Lower leg skin (tissue), 4 donors: ENCODE measurements at places on chromosomes 5 and 9.

DNA sequence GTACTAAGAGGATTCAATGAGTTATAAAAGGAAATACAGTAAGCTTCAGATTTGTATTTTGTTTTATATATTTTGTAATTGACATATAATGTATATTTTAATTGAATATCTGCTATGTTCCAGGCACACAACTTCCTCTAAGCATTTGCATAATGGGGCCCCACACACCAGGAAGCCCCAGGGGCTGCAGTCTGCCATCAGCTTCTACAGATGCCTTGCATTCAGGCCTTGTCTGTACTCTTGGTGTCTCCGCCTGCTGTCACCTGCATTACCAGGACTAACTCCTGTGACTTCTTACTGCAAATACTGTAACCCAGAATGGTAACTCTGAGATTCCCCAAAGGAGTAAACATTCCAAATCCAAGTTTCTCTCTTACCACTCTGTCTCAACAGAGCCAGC lies 20.6 kb downstream of the ARL15 start:
- no peak for DNase-seq

DNA sequence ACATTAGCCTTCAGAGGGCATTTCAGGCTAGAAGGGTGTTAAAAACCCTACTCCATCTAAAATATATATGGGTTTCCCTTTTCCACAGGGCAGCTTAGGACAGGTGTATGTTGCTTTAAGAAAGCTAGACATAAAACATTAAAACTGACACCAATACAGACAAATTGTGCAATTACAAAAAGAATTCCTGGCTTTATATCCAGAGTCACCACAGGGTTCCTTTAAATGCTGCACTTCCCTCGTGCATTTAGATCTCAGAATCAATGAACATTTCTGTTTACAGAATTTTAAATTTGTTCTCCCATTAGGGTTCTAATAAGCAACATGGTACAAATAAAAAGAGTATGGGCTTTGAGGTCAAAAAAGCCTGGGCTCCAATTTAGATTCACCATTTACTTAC lies 170.2 kb downstream of the MAPKAP1 start:
- no peak for DNase-seq

DNA sequence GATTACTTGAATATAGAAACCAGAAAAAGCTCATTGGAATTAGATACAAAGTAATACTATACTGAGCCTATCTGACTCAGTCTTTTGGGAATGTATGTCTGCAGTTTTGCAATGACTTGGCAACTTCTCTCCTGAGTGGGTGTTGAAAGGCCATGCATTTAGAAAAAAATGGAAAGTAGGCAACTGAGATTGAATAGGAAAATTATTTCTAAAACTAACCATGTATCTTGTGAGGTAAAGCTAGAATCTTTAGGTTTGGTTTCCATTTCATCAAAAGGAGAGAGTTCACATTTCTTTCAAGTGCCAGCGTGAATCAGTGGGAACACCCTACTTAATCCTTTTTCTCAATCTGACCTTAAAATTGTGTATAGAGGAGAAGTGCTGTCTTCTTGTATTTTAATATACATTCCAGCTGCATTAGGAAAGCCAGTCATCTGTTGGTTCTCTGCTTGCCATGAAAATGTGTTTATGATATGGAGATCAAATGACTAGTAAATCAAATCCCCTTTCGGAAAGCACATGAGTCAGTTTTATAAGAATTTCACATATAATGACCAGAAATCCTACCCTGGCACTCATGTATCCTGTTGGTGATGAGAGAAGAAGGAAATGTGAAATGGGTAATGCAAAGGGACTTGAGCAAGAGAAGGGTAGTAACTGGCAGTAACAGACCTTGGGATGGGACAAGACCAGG lies 30.4 kb downstream of the NFX1 start:
- DNase-seq, result no peak

DNA sequence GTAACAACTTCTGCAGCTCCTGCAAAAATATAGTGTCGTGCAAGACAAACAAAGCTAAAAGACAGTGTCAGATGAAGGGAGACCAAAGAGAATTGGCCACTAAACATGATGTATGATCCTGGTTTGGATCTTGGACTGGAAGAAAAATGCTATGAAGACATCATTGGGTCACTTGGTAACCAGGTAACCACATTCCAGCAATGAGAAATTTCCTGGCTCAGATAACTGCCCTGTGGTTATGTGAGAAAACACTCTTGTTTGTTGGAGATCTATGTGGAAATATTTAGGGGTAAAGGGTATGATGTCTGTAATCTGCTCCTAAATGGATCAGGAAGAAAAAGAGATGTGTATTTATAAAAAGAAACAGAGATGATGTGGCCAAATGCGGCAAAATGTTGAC lies 45.5 kb upstream of the ANKRD33B start:
- no peak for DNase-seq

DNA sequence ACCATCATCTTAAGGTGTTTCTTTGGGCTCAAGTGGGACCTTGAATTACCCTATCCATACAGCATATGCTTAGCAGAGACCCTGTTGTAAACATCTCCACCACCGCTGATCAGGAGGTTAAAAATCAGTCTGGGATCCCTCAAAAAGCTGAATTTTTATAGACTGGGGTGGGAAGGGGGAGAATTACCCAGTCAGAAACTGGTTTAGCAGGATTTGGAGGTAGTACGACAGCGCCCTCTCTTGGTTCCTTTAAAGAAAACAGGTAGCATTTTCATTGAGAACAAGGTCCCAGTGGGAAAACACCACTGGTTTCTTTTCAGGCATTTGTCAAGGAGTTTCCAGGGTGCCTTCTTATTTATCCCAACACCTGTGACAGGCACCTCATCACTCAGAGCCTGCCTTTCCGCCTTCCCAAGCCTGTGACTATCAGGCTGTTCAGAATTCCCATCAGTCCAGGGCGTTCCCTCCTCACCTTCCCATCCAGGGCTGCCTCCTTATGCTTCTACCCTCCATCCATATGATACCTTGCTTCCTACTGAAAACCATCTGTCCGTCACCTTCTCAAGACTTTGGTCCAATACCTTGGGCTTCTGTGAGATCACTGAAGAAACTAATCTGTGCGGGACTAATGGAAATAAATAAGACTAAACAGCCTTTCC lies 203.8 kb upstream of the RAI14 start:
- DNase-seq, result no peak

DNA sequence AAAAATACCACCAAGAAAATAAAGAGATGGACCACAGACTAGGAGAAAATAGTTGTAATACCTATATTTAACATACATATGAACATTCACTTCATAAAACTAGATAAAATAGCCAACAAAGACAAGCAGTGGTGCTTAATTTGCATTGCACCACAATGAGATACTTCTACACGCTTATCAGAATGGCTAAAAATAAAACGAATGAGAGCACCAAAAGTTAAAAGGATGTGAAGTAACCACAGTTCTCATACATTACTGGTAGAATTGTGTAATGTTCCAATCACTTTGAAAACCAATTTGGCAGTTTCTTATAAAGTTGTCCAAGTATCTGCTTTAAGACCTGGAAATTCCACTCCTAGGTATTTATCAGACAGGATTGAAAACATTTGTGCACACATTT lies 198.9 kb upstream of the SGCD start:
- no peak for DNase-seq

DNA sequence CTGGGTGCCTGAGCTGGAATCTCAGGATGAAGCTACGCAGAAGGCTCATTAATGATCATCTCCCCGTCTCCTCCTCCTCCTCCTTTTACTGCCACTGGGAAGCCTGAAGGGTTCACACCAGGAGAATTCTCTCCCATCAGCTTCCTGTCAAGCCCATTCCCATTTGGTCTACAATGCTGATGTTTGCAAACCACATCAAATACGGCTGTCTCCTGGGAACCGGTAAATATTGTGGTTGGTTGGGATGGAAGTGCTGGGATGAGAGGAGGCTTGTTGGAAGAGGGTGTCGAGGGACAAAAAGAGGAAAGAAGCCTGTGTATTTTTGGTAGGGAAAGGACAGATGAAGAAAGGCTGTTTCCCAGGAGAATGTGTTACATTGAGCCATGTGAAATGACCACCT lies 13.2 kb upstream of the S1PR3 start:
- peak; percentile 45 for DNase-seq

- no peak for DNase-seq
These were observed 187.6 kb downstream of the CETN3 start for GRCh38 chr5:90221951-90222350.

DNA sequence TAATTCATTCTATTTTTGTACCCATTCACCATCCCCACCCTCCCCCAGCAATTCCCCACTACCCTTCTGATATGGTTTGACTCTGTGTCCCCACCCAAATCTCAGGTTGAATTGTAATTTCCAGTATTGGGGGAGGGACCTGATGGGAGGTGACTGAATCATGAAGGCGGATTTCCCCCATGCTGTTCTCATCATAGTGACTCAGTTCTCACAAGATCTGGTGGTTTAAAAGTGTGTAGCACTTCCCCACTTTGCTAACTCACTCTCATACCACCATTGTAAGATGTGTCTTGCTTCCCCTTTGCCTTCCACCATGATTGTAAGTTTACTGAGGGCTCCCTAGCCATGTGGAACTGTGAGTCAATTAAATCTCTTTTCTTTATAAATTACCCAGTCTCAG lies 25.9 kb upstream of the TESK1 start:
- DNase-seq, result no peak

GRCh38 chr5:96243203-96243602 lies 189.8 kb downstream of the PCSK1 start:
- no peak for DNase-seq

GRCh38 chr9:4010309-4010708 lies 289.6 kb downstream of the GLIS3 start:
- DNase-seq, result no peak

GRCh38 chr9:34310215-34310614 lies 18.9 kb downstream of the KIF24 start:
- no peak for DNase-seq

DNA sequence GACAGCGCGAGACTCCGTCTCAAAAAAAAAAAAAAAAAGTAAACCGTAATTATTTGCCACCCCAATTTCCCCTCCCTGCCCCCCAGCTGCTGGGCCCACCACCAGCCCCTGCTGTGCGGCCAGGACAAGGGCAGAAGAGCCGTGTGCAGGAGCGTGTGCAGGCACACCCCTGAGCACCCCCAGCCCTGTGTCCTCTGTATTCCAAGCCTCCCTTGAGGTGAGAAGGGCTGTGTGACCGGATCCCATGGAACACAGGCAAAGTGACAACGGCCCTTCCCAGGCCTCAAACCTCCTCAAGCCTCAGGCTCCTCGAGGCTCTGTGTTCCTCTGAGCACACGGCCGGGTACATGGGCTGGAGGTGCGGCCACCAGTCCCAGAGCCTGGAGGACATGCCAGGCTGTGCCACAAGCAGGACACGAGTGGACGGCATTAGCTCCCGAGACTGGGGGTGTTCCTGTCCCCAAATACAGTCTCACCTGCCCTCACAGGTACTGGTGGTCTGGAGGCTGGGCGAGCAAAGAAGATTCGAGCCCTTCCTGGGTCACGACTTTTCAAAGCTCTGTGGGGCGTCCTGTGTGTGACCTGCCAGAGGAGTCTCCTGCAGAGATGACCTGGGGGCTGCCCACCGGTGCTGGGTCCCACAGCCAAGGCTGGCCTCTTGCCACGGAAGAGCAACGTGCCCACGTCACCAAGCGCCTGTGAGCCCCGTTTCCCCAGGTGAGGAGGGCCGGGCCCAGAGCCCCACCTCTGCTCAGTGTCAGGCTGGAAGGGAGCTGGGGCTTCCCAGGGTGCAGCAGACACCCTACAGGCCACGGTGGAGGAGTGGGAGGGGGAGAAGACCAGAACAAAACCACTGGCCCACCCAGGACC lies 47.1 kb upstream of the SIMC1 start:
- DNase-seq, result no peak

DNA sequence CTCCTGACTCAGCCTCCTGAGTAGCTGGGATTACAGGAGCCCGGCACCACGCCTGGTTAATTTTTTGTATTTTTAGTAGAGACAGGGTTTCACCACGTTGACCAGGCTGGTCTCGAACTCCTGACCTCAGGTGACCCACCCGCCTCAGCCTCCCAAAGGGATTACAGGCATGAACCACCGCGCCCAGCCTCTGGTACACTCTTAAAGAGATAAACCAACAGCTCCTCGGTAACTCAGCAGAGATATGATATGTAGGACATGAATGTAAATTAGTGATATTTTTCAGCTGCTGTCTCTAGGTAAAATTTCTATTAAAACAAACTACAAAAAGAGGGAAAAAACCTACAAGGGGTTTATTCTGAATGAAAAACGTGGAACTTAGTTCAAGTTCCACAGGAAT lies 42.8 kb upstream of the HK3 start:
- no peak for DNase-seq

DNA sequence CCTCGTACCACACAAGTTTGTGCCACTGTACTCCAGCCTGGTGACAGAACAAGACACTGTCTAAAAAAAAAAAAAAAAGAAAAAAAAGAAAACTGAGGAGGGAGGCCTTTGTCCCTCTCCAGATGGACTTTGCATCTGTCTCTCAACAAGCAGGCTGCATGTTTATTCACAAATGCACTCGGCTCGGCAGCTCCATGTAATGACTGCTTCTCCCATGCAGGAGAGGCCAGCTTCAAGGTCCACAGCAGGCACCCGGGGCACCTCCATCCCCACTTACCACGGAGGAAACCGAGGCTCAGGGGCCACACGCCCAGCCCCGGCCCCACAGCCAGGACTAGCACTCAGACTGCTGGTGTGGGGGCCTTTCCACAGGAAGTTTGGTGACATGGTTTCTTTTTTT lies 13.1 kb upstream of the NCS1 start:
- no peak for DNase-seq

- no peak for DNase-seq
These were observed 146.6 kb downstream of the KDM4C start for GRCh38 chr9:6904371-6904770.

GRCh38 chr5:41921166-41921565 lies 3.9 kb upstream of the FBXO4 start:
- DNase-seq, result no peak

DNA sequence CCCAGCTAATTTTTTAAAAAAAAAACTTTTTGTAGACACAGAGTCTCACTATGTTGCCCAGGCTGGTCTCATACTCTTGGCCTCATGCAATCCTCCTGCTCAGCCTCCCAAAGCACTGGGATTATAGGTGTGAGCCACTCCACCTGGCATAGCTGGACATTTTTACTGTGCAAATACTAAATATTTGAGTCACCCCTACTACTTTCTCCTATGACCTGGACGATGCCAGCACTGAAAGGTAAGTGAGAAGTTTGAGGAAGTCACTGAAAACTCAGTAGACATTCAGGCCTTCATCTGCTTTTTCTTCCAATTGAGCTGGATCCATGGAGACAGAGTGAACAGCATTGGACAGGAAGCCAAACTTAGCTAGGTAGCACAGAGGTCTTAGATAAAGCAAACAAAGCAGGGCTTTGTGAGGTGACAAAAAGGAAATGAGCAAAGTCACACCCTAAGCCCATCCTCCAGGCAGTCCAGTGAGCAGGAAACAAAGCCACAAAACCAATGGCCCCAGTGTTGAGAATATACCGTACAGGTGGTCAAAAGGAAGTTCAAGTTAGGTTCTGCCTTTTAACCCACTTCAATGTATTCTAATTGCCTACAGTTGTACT lies 192.6 kb upstream of the RASA1 start:
- DNase-seq, result no peak
